Left ventricle myocardium inferior (tissue), 1 donor: ENCODE measurements at places on chromosomes 1 and 21. TPM values are rescaled to one million over a fixed set of nuclear protein-coding genes. Genes with fewer than 3 reads are reported as not detected.

The HSF2BP gene
- total RNA-seq, result 0.16 TPM

The IGSF5 gene
- total RNA-seq, result 4.9 TPM

The NHLH2 gene
- total RNA-seq, result not detected

The FGR gene
- total RNA-seq, result 3.5 TPM

The NDUFS5 gene
- 696 TPM for total RNA-seq

The GPR157 gene
- 48.4 TPM for total RNA-seq

The PGLYRP4 gene
- total RNA-seq, result not detected

The AHDC1 gene
- 40.1 TPM for total RNA-seq

The C1QB gene
- total RNA-seq, result 96.2 TPM

DNA sequence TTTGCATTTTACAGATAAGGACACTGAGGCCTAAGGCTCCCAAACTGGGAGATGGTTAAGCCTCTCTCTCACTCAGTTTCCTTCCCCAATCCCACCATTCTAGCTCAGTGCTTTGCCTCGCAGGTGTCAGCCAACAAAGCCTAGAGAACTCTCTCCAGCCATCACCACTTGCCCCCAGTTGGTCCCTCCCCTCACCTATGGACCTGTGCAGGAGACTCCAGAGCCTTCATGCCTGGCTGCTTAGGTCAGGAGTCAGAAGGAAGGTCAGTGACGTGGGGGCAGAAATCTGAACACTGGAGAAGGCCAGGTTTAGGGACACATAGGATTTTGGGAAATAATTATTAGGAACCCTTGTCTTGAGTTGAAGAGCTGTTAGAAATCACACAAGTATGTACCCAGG is 295.3 kb downstream of the PTPRU start:
- DNase-seq, result no peak

GRCh38 chr1:91091812-91092211 is 70.0 kb upstream of the ZNF644 start:
- no peak for DNase-seq

GRCh38 chr1:26789931-26790330 is 2.2 kb downstream of the PIGV start:
- DNase-seq, result no peak

DNA sequence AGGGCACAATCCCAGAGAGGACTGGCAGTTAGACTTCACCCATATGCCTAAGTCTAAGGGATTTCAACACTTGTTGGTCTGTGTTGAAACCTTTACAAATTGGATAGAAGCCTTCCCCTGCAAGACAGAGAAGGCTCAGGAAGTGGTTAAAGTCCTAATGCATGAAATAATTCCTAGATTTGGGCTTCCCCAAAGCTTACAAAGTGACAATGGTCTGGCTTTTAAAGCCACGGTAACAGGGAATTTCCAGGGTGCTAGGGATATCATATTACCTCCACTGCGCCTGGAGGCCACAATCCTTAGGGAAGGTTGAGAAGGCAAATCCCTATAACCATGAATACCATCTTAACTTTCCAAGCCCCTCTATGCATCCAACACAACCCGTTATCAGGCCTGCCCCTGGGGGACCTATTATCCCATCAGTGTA is 3.3 kb upstream of the FMO4 start:
- DNase-seq, result no peak

DNA sequence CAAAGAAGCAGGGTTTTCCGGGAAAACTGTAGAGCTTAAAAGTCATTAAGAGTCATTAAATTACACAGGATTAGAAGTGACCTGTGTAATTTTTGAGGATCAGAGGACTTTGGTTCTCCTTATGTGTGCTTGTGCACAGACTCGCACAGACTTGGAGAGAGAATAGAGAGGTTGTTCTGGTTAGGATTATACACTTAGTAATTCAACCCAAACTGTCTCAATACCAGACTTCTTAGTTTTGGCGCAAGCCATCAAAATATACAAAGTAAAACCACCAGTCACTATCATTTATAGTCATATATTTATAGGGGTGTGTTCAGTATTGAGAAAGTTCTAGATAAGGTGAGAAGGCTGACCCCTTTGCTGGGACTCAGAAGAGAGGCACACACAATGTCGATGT is 112.3 kb downstream of the HLX start:
- no peak for DNase-seq

DNA sequence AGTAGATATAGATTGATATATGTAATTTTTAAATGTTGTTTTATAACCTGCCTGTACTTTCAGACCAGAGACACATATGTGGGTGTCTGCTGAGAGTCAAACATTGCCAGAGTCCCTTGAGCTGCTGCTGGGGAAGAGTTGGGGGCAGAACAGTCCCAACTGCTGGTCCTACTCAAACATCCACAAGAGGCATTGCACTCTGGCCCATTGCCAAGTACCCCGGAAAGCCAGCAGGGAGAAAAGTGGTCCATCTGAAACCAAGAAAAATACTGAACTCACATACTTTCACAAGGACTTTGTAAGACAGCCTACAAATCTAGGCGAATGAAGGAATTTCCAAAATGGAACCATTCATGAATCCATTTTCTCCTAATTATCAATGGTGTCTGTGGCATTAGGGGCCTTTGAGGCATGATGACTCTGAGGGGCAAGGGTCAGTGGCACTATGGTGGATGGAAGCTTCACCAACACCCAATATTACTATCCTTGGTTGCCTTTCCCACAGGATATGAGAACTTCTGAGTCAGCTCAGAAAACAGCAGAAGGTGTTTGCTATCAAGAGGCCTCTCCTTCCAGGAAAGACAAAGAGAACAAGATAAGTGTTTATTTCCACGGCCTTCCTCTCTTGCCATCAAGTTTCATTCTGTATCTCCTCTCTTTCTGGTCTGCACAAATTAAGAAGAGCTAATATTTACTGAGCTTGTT is 7.3 kb upstream of the TBX15 start:
- no peak for DNase-seq

DNA sequence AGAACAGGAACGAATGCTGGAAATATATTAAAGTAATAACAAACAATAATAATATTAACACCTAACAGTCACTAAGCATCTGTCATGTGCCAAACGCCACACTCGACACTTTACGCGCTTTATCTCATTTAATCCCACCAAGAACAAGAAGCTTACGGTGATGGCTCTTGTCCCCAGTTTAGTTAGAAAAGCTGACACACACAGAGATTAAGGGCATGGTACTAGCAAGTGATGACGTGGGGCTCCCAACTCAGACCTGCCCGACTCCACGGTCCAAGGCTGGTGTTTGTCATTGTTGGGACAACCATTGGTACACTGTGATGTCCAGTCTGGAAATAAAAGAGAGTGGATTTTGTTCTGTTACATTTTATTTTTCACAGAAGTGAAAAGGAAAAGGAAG is 41.1 kb upstream of the KIF26B start:
- DNase-seq, result no peak

GRCh38 chr1:97433094-97433823 is 487.6 kb downstream of the DPYD start:
- DNase-seq, result no peak

DNA sequence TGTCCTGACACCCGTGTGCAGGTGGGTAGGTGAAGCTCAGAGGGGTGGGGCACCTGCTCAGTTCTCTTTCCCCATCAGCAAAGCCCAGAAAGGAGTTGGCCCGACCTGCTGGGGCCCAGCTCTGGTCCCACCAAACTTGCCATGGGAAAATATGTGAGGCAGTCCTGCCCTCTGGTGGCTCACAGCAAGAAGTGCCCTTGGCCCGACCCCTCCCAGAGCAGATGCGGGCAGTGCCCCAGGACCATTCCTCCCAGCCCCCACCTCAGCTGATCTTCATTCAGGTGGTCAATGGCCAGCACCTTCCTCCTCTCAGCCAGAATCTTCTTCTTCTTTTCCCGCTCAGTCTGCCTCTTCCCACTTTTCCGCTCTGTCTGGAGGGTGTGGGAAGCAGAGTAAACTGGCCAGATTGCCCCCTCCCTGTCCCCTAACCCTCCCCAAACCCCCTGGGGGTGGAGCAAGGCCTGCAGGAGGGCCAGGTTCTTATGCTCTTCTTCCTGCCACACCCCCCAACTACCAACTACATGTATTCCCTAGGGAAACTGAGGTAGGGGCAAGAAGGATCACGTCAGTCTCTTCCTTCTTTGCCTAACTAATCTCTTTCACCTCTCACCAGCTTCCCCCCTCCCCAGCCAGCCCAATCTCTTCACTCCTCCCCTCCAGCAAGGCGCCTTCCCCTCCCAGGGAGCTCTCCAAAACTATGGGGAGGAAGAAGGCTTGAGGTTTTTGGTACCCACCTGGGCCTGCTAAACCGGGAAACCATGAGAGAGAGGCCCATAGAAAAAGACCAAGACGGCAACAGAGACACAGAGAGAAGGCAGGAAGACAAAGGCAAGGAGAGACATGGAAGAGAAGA is 15.6 kb downstream of the TNNT2 start:
- peak; percentile 19 for DNase-seq

DNA sequence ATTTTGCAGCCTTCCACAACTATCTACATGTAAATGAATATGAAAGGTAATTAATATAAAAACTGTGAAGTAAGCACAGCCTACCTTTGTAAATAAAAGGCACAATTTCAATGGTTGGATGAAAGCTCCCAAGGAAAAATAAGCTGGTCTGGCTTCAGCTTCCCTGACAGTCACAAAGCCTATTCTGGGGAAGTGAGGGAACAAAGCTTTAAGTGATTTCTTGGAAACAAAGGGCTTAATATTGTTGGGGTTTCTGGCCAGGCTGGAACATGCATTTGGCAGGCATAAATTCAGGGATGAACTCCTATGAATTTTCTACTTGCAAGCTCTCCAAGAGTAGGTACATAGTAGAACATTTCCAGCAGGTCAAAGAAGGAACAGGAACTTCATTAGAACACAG is 17.3 kb downstream of the BCAS2 start:
- DNase-seq, result no peak

- no peak for DNase-seq
Observed at GRCh38 chr1:41365320-41365633, 4.0 kb downstream of the FOXO6 start.

DNA sequence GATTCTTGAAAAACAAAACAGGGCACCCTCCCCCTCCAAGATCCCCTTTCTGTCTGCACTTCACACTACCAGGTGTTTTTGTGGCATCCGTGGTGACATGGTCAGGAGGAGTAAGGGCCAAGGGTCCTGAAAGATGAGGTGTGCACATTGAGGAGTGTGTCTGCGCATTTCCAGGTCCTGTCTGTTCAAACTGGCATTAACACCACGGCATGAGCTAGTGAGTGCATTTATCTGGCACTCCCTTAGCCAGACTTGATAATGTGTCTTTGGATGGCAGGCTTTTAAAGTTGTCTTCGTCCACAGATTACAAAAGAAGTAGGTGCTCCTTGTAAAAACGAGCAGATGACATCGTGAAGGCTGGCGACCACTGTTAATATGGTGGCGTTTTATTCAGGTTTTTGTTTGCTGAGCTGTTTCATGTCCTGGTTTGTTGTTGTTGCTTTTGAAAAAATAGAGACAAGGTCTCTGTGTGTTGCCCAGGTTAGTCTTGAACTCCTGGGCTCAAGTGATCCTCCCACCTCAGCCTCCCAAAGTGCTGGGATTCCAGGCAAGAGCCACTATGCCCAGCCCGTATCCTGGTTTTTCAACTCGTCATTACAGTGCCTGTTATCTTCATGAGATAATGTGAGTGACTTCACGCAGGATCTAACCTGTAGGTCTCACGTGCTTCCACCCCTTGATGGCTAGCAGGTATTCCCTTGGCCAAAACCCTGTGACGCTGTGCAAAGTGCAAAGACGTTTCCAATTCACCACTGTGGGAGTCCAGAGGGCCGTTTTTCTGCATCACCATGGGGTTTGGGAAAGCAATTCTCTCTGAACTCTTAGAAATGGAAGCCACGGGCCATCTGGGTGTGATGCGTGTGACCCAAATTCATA is 4.2 kb downstream of the TMEM51 start:
- no peak for DNase-seq

DNA sequence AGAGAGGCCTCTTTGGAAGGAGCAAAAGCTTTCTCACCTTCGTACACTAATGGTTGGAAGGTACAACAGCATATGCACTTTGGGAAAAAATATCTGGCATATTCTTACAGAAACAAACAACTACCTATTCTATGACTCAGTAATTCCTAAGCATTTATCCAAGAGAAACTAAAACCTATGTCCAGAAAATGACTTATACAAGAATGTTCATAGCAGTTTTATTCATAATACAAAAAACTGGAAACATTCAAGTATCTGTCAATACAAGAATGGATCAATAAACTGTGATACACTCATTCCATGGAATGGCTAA is 8.2 kb downstream of the NBPF1 start:
- no peak for DNase-seq

- DNase-seq, result no peak
Observed at GRCh38 chr1:95982711-95983110, 738.9 kb upstream of the PTBP2 start.

GRCh38 chr1:14666962-14667650 is 68.6 kb downstream of the KAZN start:
- DNase-seq, result no peak

DNA sequence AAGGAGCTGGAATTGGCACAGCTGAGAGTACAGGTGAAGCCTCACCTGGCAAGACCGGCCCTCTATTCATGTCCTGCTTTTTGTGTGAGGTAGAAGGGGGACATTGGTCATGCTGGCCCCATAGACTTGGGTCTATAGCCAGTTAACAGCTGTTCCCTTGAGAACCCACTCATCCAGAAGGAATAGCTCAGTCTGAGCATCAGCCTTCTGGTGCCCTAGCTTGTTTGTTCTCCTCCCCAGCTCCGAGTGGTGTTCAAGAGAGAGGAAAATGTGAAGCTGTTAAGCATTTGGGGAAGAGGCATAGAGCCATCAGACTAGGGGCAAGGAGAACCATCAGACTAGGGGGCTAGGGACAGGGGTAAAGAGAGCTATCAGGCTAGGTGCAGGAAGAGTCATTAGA is 290.9 kb downstream of the SIPA1L2 start:
- DNase-seq, result no peak

GRCh38 chr1:31501505-31501904 is 74.8 kb upstream of the TINAGL1 start:
- DNase-seq, result no peak

- no peak for DNase-seq
Observed at GRCh38 chr1:17763995-17764394, 8.9 kb downstream of the ACTL8 start.

GRCh38 chr1:74478979-74479378 is 33.4 kb downstream of the LRRC53 start:
- DNase-seq, result no peak
